Esophagus squamous epithelium (tissue), 5 donors: ENCODE measurements at places on chromosomes 3 and 15.

DNA sequence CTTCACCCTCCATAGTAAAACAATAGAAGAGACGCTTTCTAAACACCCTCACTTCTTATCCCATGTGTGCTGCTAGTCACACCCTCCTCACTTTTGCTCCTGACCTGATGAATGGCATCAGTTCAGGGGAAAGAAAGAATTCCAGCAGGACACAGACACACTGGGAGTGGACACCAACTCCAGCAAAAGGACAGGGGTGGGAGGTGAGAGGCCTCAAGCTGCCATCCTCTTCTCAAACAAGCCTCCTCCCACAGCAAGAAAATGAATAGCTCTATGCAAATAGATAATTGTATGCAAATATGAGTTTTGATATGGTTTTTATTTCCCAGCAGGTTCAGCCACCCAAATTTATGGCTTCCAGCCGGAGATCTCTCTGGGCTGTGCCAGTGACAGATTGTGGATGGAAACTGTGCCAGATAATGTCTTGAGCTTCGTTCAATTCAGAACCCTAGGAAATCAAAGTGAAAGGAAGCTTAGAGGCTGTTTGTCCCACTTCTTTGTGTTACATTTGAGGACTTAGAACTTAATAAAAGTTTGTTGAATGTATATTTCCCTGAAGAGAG is 209.3 kb upstream of the PPP2R3A start:
- DNase-seq: no peak

- no peak for DNase-seq
Measured at GRCh38 chr3:31406896-31407295, 125.8 kb upstream of the STT3B start.

GRCh38 chr3:38579551-38580449 is 69.7 kb downstream of the SCN5A start:
- no peak for DNase-seq

- no peak for DNase-seq
Measured at GRCh38 chr15:80233581-80233980, 18.4 kb downstream of the CTXND1 start.

DNA sequence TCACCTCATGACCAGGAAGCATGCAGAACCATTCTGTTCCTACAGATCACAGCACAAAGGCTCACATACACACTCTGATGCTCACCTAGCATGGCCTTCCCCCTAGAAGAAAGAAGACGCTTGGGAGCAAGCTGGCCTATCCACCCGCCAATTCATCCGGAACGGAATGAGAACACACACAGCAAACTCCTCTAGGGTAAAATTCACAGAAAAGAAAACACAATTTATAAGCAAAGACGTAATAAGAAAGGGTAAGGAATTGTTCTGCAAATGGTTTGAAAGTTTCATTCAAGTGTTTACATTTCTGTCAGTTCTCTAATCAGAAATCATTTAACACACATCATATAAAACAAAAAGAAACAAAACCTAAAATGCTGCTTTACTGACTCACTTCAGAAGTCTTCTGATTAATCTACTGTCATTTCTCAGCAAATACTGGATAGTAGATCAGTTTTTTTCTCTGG is 218.1 kb downstream of the OSBPL10 start:
- no peak for DNase-seq

DNA sequence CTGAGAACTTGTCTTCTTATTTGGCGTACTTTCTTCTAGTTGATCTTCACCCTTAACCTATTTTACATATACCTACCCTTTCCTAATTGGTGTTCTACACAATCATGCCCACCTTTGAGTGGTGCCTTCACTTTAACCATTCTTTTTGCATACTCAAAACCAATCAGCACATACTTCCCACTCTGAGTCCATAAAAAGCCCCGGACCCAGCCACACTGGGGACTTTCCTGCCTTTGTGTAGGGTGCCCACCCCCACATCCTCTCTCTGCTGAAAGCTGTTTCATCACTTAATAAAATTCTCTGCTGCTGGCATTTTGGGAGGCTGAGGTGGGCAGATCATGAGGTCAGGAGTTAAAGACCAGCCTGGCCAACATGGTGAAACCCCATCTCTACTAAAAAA is 15.9 kb upstream of the CHST2 start:
- no peak for DNase-seq

DNA sequence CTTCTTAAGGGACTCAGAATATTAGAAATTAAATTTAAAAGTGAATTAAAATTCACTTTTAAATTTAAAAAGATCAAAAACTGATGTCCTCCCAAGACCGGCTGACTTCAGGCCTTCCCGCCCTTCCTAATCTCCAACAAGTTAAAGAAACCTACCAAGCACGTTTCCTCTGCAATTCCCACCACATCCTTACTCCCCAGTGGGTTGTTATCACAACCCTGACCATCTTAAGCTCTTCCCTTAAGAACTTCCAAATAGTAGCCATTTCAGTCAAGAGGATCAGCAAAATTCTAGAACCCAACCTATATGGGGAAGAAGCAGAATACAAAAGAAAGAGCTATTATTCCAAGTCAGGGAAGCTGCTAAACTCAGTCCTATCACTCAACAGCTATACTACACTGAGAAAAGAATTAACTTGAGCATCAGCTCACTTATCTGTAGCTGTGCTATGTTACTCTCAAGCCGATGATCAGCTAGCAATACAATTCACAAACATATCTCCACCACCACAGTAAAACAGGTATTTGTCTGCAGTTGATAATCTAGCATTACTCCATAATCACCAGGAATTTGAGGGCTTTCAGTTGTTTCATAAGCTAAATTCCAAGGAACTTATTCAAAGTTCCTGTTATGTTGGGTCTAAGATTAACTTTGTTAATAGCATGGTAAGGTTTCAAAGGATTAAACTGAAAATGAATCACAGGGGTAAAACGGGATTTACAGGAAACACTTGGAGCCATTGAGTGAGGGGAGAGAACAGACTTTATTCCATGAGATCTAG is 14.3 kb downstream of the ABCC5 start:
- DNase-seq: no peak

- no peak for DNase-seq
Measured at GRCh38 chr3:156615592-156616173, 58.7 kb upstream of the TIPARP start.

DNA sequence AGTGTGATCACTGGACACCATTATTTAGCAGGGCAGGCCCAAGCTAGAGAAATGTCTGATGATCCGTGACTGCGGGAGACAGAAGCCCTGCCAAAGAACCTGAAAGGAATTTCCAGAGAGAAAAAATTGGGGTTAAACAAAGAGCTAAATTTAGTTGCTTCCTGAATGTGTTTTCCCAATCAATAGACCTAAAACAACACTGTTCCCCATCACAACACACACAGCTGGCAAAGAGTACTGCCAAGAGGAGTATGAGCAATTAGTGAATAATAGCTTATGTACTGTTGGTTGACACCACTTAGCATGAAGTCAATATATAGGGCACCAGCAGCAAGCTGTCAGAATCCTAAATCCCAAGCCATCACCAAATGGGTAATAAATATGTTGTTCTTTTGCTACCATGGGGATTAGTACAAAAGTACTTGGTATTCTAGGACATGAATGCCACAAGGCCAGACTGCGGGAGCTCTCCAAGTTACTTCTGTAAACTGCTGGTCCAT is 35.7 kb downstream of the CLK3 start:
- DNase-seq: no peak

GRCh38 chr3:90062631-90063200 is 955.3 kb downstream of the EPHA3 start:
- no peak for DNase-seq

- DNase-seq: no peak
Measured at GRCh38 chr15:81789403-81789802, 256.4 kb downstream of the MEX3B start.

DNA sequence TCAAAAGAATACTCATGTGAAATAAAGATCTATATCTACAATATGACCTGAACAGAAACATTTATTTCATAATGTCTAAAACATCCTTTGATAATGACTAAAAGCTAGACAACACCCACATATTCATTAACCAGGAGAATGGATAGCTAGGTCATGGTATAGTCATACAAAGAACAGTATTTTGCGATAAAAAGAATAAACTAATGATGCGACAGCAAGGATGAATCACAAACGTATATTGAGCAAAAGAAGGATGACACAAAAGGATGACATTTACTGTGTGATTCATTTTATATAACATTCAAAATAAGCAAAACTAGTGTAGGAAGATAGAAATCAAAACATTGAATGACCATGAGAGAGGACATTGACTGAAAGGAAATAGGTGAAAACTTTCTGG is 1233.1 kb downstream of the OTOL1 start:
- DNase-seq: no peak
